Caki2 (cell line): ENCODE measurements at places on chromosomes 13 and 19.

DNA sequence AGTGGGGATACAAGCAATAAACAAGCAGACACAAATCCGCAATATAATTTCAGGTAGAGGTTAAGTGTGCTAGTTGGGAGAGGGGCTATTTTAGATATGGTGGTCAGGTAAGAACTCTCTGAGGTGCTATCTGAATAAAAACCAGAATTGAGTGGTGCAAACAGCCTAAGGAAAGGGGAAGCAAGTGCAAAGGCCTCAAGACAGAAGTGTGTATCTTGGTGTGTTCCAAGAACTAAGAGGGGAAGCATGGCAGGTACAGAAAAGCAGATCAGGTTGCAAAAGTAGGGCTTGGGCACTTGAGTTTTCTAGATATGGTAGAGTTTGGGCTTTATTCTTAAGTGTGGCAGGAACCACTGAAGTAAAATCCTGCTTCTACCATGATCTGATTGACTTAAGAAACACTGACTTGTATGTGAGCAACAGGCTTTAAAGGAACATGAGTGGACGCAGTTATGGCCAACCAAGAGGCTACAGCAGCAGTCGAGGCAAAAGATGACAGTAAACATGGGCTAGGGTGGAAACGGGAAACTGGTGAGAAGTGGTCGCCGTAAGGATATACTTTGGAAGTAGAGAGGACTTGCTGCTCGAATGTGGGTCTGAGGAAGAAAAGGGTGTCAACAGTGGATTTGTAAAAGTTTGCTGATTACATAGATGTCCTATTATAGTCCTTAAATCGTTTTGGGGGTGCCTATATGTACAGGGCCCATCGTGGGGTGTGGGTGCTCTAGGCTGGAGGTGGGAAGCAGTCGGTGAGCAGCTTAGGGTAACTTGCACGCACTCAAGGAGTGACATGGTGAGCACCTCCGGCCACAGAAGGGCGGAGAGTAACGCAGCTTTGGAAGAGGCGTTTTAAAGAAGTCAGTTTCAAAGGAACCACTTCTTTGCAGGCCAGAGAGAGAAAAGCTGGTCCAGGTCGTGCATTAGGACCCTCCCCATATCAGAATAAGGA lies 677 bp downstream of the TGDS start:
- DNase-seq, result no peak

GRCh38 chr19:51097796-51098195 lies 10.4 kb downstream of the CTU1 start:
- no peak for DNase-seq

DNA sequence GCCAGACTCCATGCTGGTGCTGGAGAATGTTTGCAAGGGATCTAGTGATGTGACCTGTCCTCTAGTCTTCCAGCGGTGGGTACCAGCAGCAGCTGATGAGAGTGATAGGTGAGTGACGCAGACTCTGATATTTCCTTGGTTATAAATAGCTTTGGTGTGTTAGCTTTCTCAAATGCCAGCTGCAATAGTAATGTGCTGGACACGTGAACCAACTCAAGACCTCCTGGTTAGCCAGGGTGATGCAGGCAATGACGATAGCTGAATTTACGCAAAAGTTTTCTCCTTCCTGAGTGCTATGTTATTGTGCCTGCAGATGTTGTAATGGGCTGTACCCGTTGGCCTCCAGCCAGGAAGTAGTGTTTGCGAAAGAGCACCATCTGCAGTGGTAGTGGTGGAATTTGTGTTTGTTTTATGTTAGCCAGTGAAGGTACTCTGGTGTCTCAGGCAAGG lies 129.5 kb downstream of the CYSLTR2 start:
- DNase-seq, result no peak

- DNase-seq, result no peak
These were observed 194.0 kb downstream of the FGF14 start for GRCh38 chr13:102207680-102208342.
